ENCODE measurements at places on chromosomes 7 and 10. TPM values are rescaled to one million over a fixed set of nuclear protein-coding genes. Genes with fewer than 3 reads are reported as not detected.

The UNCX gene
- not detected for total RNA-seq

The NYAP1 gene
- 0.52 TPM for total RNA-seq

The WEE2 gene
- not detected for total RNA-seq

DNA sequence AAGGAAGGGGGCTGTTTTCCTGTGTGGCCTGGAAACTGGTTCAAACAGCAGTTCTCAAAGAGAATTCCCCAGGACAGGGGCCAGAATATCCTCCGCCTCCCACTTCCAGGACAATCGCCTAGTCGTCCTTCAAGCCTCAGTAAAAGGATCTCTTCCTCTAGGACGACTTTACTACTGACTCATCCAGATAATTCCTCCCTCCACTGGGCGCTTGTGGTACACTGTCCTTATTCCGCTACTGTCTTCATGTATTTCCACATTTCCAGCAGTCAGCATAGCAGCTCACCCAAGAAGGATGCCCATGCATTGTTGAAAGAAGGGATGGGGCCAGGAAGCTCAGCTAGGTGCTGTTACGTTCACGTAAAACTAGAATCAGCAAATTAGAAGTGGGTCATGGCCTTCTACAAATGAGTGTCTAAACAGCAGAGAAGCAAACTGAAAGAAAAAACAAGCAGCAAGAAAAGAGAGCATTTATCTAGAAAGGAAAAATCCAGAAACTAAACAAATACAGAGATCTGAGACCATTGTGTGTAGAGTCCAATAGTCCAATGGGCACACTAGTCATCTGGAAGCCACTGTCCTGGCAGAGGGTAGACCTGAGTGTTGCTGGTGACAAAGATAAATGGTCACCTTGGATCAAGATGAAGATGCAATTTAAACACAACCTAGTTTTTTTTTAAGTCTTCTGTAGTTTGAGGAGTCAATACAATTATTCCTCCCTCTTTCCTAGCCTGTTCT is 26.3 kb downstream of the CLRN3 start:
- no peak overlapping the region for H3K27ac ChIP-seq
- H3K36me3 ChIP-seq, result no peaks in the 10 kb centered on the region
- DNase-seq, result no peak
- H3K27me3 ChIP-seq, result no peaks in the 10 kb centered on the region

- H3K27me3 ChIP-seq, result no peaks in the 10 kb centered on the region
- H3K4me1 ChIP-seq, result peaks cover 47% of the 10 kb centered on the region
- H3K4me3 ChIP-seq, result no peak overlapping the region
- H3K36me3 ChIP-seq, result no peaks in the 10 kb centered on the region
Observed at GRCh38 chr7:2106924-2107323, 125.8 kb downstream of the MAD1L1 start.

DNA sequence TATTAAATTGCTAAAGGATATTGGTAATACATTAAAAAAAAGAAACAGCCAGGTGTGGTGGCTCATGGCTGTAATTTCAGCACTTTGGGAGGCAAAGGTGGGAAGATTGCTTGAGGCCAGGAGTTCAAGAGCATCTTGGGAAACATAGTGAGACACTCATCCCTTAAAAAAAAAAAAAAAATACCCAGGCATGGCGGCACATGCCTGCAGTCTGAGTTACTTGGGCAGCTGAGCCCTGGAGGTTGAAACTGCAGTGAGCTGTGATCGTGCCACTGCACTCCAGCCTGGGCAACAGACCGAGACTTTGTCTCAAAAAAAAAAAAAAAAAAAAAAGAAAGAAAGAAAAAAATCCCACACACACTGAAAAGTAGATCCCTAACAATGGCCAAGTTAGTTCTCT is 59.7 kb downstream of the MACC1 start:
- peaks cover 2% of the 10 kb centered on the region for H3K36me3 ChIP-seq
- no peak overlapping the region for H3K4me3 ChIP-seq
- no peak for DNase-seq
- H3K27ac ChIP-seq, result no peak overlapping the region

- peaks cover 25% of the 10 kb centered on the region for H3K27me3 ChIP-seq
- peak; percentile 78 for DNase-seq
- no peak within 1 kb of the TSS for H3K27ac ChIP-seq
- H3K4me1 ChIP-seq, result no peaks in the 10 kb centered on the region
- peak within 1 kb of the TSS; percentile 42 for H3K4me3 ChIP-seq
Observed at GRCh38 chr10:97849687-97850402, at the start of gene GOLGA7B. TSS of gene GOLGA7B (plus strand) at chr10:97849843. CDS start at chr10:97850304, 461 bp downstream.

GRCh38 chr7:6392712-6393666 is 54.8 kb downstream of the DAGLB start:
- H3K27ac ChIP-seq, result peak overlapping the region; percentile 97
- peaks cover 3% of the 10 kb centered on the region for H3K36me3 ChIP-seq

DNA sequence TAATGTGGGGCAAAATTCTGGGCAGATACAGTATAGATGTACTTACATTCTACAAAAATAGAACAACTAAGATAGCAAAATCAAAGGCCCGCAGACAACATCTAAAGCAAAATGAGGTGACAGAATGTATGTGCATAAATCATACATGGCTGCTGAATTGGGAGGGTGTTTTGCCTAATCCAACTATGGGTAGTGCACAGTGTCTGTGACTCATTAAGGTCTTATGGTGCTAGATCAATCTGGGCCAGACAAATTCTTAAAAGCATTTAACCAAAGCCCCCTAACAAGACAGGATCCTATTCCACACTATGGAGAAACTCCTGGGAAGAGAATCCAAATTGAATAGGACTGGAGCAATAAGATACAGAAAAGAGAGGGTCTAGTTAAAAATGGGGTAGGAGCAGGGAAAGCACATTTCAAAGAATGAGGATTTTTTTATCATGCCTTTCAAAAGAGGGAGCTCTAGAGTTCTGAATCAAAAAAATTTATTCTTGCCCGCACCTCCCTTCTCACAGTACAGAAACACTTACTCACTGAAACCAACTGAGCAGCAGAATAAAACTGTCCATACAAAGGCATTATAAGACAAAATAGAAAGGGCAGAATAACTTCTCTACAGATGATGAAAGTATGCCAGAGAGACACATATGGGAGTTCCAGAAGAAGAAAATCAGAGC is 181.3 kb downstream of the RNLS start:
- H3K4me3 ChIP-seq, result no peak overlapping the region
- no peaks in the 10 kb centered on the region for H3K36me3 ChIP-seq
- H3K27me3 ChIP-seq, result no peaks in the 10 kb centered on the region
- H3K27ac ChIP-seq, result no peak overlapping the region
- no peak for DNase-seq

DNA sequence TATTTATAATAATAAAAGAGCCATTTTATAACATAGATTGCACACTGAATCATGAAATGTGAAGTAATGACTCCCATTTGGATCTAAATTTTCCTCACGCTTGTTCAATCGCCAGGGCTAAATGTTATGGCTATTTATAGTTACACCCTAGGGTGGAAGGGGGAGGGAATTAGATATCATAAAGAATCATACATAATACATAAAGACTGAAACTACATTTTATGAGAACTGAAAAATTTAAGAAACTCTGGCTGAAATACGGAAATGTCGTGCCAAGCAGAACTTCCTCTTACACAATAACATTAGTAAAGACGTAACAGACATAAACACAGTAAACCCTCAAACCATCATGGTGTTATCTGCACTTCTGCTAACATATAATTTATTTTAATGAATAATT is 327.5 kb upstream of the PHF14 start:
- DNase-seq, result peak; percentile 84
- no peaks in the 10 kb centered on the region for H3K27me3 ChIP-seq
- H3K36me3 ChIP-seq, result no peaks in the 10 kb centered on the region
- no peak overlapping the region for H3K27ac ChIP-seq

GRCh38 chr7:132815696-132816311 is 239.5 kb upstream of the PLXNA4 start:
- DNase-seq, result peak; percentile 32
- no peaks in the 10 kb centered on the region for H3K4me1 ChIP-seq
- H3K4me3 ChIP-seq, result no peak overlapping the region
- peaks cover 4% of the 10 kb centered on the region for H3K36me3 ChIP-seq
- H3K27me3 ChIP-seq, result no peaks in the 10 kb centered on the region

- H3K36me3 ChIP-seq, result no peaks in the 10 kb centered on the region
- no peak overlapping the region for H3K27ac ChIP-seq
- H3K4me3 ChIP-seq, result no peak overlapping the region
- no peaks in the 10 kb centered on the region for H3K27me3 ChIP-seq
- H3K4me1 ChIP-seq, result peaks cover 1% of the 10 kb centered on the region
Observed at GRCh38 chr10:102467971-102468438, 16.7 kb upstream of the C10orf95 start.

Data from lung (tissue), 17 donors.